ENCODE measurements at places on chromosomes 6 and 20.

- no peak for DNase-seq
Observed at GRCh38 chr6:147970970-147971369, 371.7 kb upstream of the SASH1 start.

- no peak for DNase-seq
Observed at GRCh38 chr20:51890003-51890402, 87.7 kb upstream of the SALL4 start.

- no peak for DNase-seq
Observed at GRCh38 chr6:161536224-161536630, 262.4 kb upstream of the AGPAT4 start.

GRCh38 chr6:11795403-11795802 lies 16.8 kb upstream of the ADTRP start:
- DNase-seq = no peak

GRCh38 chr20:37932919-37933318 lies 30.0 kb downstream of the VSTM2L start:
- no peak for DNase-seq

DNA sequence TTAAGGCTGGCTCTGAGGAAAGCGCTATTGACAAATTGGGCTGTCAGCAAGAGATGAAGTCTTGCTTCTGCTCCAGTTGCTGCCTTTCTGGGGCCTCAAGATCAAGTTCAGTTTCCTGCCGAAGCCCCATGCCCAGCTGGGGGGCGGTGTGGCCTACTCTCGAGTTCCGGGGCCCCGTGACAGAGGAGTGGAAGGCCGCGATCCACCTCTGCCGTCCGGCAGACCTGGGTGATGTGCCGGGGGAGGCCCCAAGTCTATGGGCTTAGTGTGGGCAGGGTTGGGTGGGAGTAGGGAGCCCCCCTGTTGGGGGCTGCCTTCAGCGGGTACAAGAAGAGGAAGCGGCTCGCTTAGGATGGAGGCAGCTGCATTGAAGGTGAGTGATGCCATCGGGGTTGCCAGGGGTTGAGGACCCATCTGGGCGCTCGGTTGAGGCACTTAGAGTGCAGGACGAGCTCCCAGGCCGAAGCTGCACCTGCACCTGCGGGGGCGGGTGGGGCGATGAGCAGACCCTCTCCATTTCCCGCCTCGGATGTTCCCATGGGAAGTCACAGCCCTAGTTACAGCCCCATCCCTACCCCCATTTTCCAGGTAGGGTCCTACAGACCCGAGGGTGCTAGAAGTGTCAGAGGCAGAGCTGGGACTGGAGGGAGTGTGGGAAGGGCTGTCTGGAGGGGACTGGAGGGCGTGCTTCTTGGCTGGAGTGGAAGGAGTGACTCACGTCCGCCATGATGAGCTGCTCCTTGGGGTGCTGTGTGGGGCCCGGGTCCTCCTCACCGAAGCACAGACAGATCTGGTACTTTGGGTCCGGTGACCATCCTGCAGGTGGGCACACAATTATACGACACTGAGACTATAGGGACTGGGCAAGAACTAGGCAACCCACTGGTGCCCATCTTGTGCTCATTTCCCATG lies 2.9 kb upstream of the FOXS1 start:
- no peak for DNase-seq

GRCh38 chr6:3176562-3177355 lies 19.4 kb upstream of the TUBB2A start:
- DNase-seq = no peak

GRCh38 chr20:63767456-63767855 lies 27.9 kb downstream of the SLC2A4RG start:
- DNase-seq = no peak

DNA sequence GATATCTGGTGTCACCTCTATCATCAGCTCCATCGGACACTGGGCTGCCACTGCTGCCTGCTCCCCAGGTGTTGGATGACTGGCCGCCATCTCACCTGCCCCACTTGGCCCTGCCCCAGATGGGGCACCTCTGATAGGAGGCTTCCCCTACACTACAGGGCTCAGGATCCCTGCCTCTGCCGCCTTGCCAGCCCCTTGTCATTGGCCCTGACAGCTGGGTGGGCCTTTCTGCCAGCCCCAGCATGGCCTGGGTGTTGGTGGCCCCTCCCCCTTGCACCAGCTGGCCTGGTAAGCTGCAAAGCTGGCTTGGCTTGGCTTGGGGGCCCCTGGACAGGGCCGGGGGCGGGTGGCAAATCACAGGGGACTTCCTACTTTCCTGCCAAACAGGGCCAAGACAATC lies 10.6 kb downstream of the PACSIN1 start:
- no peak for DNase-seq

DNA sequence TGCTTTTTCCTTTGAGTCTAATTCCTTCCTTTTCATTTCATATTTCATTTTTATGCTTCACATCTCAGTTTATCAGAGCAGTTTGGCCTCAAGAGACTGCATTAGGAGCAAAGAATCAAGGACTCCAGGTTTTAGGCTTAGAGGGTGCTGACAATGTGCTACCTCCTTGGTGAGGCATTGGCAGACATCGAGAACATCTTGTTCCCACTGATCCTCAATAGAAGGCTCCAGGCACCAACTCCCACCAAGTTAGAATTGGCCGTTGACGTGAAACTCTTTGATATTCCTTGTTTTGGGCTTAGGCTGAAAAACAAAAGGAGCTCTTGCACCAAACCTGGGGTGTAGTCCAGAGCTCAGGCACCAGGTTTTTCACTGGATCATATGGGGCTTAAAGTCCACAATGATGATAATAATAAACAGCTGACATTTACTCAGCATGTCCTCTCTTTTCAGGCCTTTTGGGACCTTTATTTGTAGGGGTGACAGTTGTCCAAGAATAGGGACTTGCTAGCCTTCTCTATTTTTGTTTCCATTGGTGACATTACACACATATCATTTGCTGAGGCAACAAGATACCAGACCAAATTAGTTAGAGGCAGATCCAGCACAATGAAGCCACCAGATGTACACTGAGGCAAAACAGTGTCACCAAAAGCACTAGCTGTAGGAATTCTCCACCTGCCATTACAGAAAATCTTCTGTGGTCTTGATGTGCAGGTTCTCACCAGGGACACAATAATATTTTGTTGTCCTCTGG lies 81.0 kb upstream of the ENPP5 start:
- no peak for DNase-seq

DNA sequence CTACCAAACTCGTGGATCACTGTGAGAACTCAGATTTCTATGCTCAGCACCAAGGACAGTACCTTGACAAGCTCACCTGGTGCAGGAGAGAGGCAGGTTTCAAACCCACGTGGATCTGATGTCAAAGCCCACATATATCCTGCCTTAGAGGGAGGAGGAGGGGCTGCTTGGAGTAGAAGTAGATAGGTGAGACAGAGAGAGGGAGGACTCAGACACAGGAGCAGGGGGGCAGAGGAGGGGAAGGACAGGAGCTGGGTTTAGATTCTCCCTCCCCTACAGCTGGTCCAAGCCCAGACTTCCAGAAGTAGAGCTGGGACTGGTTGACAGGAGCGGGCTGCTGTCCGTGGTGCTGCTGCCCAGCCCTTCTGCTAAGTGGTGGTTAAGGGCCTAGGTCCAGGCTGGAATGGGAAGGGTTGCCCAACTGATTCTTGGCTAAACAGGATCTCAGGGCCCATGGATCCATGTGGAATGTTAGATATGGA lies 77.5 kb downstream of the CDH22 start:
- DNase-seq = no peak

GRCh38 chr6:16539086-16539931 lies 222.0 kb downstream of the ATXN1 start:
- DNase-seq = no peak

DNA sequence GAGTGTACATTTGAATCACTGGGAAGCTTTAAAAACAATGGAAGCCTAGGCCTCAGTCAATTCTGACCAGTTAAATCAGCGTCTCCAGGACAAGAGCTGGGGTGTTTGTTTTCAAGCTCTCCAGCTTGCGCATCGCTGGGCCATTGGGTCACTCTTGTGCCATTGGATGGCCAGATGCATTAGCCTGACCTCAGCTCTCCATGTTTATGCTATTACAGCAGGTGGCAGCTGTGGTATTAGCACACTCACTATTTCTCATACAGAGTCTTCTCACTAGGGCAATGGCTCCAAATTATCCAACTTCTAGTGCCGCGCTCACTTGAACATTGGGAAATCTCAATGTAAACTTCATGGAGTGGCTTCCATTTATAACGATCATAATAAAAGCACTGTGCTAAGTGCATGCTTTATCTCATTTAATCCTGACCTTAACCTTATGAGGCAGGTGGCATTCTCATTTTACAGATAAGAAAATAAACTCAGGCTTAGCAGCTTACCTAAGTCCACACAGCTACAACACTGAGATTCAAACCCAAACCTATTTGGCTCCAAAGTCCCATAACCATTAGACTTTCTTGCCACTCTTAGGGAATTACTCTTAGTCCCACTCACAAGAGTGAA lies 108.8 kb downstream of the PPP1R14C start:
- no peak for DNase-seq

GRCh38 chr6:39882531-39882899 lies 51.7 kb downstream of the MOCS1 start:
- DNase-seq = no peak

DNA sequence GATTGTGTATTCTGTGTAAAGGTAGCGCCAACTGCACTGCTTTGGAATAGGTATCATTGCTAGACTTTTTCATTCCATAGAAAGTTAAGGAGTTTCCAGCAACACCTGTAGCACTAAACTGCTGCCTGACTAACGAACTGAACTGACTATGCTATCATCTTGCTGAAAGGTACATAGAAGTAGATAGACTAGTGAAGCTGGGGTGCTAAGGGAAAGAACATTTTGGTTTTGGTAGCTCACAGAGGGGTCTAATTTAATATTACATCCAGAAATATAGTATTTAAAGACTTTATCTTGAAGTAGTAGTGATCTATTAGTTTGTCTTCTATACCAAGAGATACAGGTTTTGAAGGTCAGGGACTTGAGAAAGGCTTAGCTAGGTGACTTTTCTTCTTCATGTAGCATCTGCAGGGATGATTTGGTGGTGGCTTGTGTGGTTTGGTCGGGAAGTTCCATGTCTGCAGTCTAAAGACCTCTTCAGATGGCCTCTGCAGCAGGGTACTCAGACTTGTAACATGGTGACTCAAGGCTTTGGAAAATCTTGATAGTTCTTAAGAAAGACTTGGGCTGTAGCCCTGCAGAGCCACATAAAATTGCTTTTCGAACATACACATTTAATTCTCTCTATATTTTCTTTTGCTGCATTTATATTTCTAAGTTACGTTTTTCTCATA lies 10.2 kb downstream of the SENP6 start:
- no peak for DNase-seq

- no peak for DNase-seq
Observed at GRCh38 chr20:53080969-53081871, 109.1 kb downstream of the TSHZ2 start.

DNA sequence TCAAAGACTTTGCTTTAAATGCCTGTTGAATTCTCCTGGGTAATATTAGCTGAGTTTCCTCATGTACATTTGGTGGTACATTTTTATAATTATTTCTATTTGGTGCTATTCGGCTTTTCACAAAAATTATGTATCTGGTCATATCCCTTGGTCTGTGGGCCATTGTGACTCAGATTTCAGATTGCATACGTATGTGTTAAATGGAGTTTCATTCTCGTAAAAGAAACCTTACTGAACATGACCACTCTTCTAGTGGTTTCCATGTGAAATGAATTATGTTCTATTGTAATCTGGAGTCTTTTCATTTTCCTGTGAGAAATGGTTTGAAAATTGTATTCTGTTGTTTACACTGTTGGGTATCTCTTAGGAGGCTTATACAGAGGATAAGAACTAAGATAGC lies 386.2 kb upstream of the FLRT3 start:
- DNase-seq = no peak

- no peak for DNase-seq
Observed at GRCh38 chr6:44064089-44064947, 62.9 kb downstream of the MRPL14 start.

Data from GM12892 (cell line).